ENCODE measurements at places on chromosomes 1 and 21. TPM values are rescaled to one million over a fixed set of nuclear protein-coding genes. Genes with fewer than 3 reads are reported as not detected.

AVPR1B gene
- total RNA-seq, result not detected

FNDC10 gene
- total RNA-seq, result 0.77 TPM

TFF3 gene
- total RNA-seq, result not detected

SELENOF gene
- total RNA-seq, result 184 TPM

DISP3 gene
- total RNA-seq, result under 0.01 TPM

RWDD3 gene
- total RNA-seq, result 14.5 TPM

GUCA2B gene
- not detected for total RNA-seq

FTCD gene
- 1.1 TPM for total RNA-seq

S100A5 gene
- total RNA-seq, result 0.66 TPM

ASCL5 gene
- total RNA-seq, result not detected

CCDC17 gene
- total RNA-seq, result 0.77 TPM

KCNE2 gene
- total RNA-seq, result not detected

C1orf50 gene
- total RNA-seq, result 4.8 TPM

CDC14A gene
- 4.4 TPM for total RNA-seq

DYRK3 gene
- total RNA-seq, result 62.2 TPM

RGS1 gene
- total RNA-seq, result not detected

CACNA1S gene
- total RNA-seq, result not detected

RTCA gene
- 54.5 TPM for total RNA-seq

MFSD2A gene
- total RNA-seq, result 4.9 TPM

LDLRAD1 gene
- not detected for total RNA-seq

APP gene
- total RNA-seq, result 757 TPM

SLC30A7 gene
- 35.1 TPM for total RNA-seq

PLA2G2F gene
- not detected for total RNA-seq

UMODL1 gene
- 0.12 TPM for total RNA-seq

KRTAP19-3 gene
- not detected for total RNA-seq

PGBD2 gene
- 7.2 TPM for total RNA-seq

C1orf53 gene
- total RNA-seq, result 4.6 TPM

Measured in uterine smooth muscle cell (primary cell).